ENCODE measurements at places on chromosomes 4 and X.

DNA sequence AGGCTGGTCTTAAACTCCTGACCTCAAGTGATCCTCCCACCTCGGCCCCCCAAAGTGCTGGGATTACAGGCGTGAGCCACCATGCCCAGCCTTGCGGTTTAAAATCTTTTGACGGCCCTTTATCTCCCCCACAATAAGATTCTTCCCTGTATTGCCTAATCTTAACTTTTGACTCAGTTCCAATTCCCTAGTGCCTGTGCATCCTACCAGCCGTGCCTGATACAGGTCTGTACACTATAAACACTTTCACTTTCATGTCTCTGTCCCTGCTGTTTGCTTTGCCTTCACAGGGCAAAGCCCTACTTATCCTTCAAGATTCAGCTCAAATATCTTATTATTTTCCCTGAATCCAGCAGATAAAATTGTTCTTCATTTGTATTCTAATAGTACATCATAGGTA is 74.6 kb downstream of the WDR44 start:
- no peak for DNase-seq

DNA sequence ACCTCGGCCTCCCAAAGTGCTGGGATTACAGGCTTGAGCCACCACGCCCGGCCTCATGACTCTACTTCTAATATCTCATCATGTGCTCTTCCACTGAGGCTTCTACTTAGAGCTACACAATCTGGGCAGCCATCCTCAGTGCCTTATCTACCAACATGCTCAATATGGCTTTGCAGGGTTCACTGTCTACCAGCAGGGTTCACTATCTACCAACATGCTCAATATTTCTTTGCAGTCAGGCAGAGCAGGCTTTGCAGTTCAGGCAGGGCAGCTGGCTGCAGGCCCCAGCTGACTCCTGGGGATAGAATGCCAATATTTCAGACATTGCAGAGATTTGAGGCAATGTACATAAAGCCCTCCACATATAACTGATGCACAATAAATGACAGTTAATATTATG is 47.5 kb downstream of the PKD2 start:
- DNase-seq = no peak

DNA sequence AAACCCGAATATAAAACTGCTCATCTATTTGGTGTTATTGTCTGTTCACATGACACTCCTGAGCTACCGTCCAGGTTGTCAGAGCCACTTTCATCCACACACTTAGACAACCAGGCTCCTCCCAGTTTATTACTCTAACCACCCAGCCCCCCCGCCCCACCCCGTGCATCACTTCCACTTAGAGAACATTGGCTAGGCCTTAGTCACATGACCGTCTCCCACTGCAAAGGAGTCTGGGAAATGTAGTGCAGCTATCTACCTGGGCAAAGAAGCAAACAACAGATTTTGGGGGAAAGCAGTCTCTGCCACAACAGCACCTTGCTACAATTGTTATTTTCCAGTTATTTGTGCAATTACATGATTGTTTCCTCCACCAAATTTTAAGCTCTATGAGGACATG is 57.6 kb upstream of the RBPJ start:
- no peak for DNase-seq

DNA sequence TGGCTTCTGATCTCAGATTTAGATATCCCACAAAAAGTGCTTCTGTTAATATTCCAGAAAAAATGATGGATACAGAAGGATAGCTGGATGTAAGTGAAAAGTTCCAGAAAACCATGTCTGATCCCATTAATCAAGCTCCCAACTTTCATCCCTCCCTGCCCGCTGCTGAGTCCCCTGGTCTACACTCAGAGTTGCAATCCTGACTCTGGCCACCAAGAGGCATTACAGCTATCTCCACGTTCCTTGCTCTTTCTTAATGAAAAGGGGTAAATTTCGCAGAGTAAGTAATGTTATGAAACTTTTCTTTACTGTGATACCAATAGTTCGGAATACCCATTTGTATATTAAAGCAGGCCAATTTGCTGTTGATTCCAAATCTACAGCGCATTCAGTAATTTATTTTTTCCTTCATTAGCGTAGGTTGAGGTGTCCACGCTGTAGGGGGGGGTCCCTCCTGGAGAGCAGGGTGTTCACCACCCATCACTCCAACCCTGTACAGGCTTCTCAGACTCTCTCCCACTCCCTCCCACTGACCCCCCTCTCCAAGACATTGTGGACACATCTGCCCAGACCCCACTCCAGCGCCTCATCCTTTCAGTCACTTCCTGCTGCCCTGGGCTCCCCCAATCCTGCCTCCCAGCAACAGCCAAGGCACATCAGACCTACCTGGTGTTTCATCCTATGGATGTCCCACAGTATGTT is 55.1 kb downstream of the RAB40A start:
- no peak for DNase-seq

All from spleen (tissue), 13 donors.